ENCODE measurements at places on chromosomes 4 and X. TPM values are rescaled to one million over a fixed set of nuclear protein-coding genes. Genes with fewer than 3 reads are reported as not detected.

AFF2 gene
- total RNA-seq = 6.0 TPM

CXCL5 gene
- not detected for total RNA-seq

FAM53A gene
- total RNA-seq = 3.6 TPM

PSMD10 gene
- 17.6 TPM for total RNA-seq

NEUROG2 gene
- not detected for total RNA-seq

NLRP2B gene
- total RNA-seq = not detected

DMD gene
- 0.37 TPM for total RNA-seq

FAM184B gene
- total RNA-seq = not detected

LEF1 gene
- total RNA-seq = 785 TPM

CXCL9 gene
- not detected for total RNA-seq

JCHAIN gene
- total RNA-seq = 0.69 TPM

CTAG1B gene
- not detected for total RNA-seq

ZCCHC18 gene
- total RNA-seq = 2.5 TPM

VSIG4 gene
- 0.89 TPM for total RNA-seq

TEC gene
- 2.1 TPM for total RNA-seq

ATP2B3 gene
- 0.05 TPM for total RNA-seq

ITGB1BP2 gene
- total RNA-seq = 2.4 TPM

RNF175 gene
- total RNA-seq = 6.4 TPM

GPC3 gene
- 0.88 TPM for total RNA-seq

ASMT gene
- total RNA-seq = not detected

ZNF141 gene
- total RNA-seq = 76.1 TPM

TMPRSS11B gene
- not detected for total RNA-seq

PIR gene
- not detected for total RNA-seq

NXF2B gene
- total RNA-seq = not detected

SPACA5 gene
- total RNA-seq = not detected

GPR50 gene
- total RNA-seq = not detected

TGIF2LX gene
- total RNA-seq = not detected

AREG gene
- not detected for total RNA-seq

FDCSP gene
- not detected for total RNA-seq
